NB4 (cell line): ENCODE measurements at places on chromosomes 3 and 15.

- peak; percentile 57 for DNase-seq
Measured at GRCh38 chr15:86743283-86743903, 663.7 kb downstream of the AGBL1 start.

- no peak for DNase-seq
Measured at GRCh38 chr3:63949005-63949404, 36.8 kb upstream of the SCAANT1 start.

- no peak for DNase-seq
Measured at GRCh38 chr15:33592864-33593263, 282.1 kb downstream of the RYR3 start.

- no peak for DNase-seq
Measured at GRCh38 chr3:111812701-111813100, 46.4 kb upstream of the PHLDB2 start.

DNA sequence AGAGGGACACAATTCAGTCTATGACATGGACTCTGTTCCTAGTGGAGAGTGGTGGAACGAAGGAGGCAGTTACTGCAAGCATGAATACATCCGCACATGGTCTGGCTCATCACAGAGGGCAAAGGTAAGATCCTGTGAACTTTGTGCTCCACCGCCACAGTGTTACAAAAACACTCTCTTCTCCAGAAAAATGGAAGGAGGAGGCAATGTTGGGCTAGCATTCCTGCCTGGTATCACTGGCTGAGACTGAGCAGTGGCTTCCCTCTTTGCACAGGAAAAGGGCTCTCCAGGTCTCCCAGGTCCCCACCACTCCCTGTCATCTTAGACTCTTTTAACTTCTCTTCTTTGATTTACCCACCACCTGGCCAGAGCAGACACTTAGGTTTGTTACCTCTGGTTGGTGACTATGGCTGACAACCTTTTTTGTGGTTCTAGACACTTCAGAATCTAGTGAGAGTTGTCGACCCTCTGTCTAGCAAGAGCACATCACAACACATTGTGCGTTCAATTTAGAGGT is 1.5 kb upstream of the EEFSEC start:
- no peak for DNase-seq

GRCh38 chr3:32870373-32871095 is 52.7 kb downstream of the TRIM71 start:
- DNase-seq = no peak

GRCh38 chr3:112167758-112168157 is 34.7 kb upstream of the GCSAM start:
- no peak for DNase-seq

- DNase-seq = no peak
Measured at GRCh38 chr3:123147754-123148535, 53.8 kb upstream of the SEC22A start.

DNA sequence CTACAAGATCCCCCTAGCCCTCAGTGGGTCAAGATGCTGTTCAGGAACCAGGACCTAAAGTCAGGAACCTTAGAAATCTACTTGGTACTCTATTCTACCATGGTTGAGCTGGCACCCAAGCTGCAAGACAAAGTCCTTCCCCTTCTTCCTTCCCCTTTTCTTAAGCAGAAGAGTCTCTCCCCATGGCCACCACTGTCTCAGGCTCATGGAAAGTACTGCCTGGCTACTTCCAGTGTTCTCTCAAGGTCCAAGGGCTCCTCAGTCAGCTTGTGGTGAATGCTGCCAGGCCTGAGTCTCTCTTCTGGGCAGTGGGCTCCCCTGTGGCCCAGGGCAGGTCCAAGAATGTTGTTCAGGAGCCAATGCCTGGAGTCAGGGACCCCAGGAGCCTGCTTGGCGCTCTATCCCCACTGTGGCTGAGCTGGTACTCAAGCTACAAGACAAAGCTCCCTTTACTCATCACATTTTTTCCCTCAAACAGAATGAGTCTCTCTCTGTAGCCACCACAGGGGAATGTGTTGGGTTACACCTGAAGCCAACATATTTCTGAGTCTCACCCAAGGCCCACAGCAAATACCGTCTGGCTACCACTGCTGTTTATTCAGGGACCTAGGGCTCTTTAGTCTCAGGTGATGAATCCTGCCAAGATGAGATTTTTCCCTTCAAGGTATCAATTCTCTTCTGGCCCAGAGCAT is 18.1 kb upstream of the SLC27A2 start:
- peak; percentile 61 for DNase-seq

- peak; percentile 60 for DNase-seq
Measured at GRCh38 chr15:95760508-95760907, 570.0 kb upstream of the NR2F2 start.

DNA sequence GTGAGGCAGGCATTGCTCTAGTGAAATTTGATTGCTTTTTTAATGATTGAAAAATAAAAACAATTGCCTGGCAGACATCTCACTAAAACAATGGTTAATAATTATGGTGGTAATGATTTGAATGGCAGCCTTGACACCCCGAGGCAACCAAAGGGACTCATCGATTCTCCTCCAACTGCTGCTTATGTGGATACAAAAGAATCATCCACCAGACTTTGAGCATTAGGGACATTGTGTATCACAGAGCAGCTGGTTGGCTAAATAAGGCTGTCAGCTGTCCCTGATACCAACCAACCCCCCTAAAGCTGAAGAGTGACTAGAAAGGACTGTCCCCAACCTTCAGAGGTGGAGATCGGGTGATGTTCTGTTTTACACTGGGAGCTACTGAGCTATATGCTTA is 1.7 kb upstream of the CD47 start:
- DNase-seq = no peak
